Mesenteric fat pad (tissue), 1 donor: ENCODE measurements at places on chromosomes 6 and 20. TPM values are rescaled to one million over a fixed set of nuclear protein-coding genes. Genes with fewer than 3 reads are reported as not detected.

The ADGB gene
- not detected for total RNA-seq

The TMEM151B gene
- not detected for total RNA-seq

DNA sequence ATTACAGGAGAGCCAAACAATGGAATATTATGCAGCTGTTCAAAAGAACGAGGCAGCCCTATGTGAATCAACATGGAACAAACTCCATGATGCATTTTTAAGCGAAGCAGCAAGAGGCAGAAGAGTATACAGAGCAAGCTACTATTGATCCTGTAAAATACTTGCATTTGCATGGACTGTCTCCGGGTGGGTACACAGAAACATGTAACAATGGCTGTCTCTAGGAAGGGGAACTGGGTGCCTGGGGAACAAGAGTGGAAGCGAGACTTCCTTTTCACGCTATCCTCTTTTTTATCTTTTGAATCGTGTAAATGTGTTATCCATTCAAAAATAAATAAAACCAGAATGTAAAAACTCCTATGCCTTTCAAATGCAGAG, 93.3 kb upstream of the SIRPA start:
- no peak for DNase-seq

- DNase-seq = no peak
Observed at GRCh38 chr6:45607798-45608197, 230.1 kb upstream of the SUPT3H start.

The DEFB124 gene
- total RNA-seq = 1.7 TPM

The STK4 gene
- 34.4 TPM for total RNA-seq

DNA sequence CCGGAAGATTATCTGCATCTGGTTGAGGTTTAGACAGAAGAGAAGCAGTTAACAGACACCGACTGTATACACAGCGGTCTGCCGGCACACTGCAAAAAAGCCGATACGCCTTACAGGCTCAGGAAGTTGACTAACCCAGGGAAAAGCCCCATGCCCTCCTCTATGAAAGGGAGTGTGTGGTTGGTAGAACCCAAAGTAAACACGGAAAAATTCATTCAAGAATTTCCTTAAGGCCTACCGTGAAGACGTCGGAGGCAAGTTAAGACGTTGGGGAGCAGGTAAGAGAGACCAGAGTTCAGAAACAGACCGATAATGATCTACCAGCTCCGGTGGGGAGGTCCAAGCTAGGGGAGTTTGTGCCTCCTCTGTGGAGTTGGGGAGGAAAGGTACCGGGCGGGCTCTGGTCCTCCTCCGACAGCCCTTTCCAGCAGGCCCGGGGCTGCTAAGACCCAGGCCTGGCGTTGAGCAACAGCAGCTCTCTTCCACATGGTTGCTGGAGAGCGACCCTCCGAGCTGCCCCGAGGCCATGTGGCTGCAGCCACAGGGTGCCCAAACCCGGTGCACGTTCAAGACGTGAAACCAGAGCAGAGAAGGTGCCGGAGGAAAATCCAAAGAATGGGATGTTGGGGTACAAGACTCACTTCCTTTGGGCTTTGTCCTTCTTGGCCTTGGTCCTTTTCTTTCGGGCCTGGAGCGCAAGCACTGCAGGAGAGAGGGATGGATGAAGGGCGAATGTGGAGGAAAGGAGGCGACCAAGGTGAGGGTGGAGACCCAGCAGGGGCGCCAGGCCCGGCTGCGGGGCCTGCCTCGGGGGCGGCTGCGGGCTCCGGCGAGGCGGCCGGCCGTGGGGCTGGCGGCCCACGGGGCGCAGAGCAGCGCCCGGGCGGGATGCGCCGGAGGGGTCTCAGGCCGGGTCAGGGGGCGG, 809 bp downstream of the SRPK1 start:
- DNase-seq = no peak

- no peak for DNase-seq
Observed at GRCh38 chr20:47198254-47198671, 158.2 kb downstream of the ZMYND8 start.

DNA sequence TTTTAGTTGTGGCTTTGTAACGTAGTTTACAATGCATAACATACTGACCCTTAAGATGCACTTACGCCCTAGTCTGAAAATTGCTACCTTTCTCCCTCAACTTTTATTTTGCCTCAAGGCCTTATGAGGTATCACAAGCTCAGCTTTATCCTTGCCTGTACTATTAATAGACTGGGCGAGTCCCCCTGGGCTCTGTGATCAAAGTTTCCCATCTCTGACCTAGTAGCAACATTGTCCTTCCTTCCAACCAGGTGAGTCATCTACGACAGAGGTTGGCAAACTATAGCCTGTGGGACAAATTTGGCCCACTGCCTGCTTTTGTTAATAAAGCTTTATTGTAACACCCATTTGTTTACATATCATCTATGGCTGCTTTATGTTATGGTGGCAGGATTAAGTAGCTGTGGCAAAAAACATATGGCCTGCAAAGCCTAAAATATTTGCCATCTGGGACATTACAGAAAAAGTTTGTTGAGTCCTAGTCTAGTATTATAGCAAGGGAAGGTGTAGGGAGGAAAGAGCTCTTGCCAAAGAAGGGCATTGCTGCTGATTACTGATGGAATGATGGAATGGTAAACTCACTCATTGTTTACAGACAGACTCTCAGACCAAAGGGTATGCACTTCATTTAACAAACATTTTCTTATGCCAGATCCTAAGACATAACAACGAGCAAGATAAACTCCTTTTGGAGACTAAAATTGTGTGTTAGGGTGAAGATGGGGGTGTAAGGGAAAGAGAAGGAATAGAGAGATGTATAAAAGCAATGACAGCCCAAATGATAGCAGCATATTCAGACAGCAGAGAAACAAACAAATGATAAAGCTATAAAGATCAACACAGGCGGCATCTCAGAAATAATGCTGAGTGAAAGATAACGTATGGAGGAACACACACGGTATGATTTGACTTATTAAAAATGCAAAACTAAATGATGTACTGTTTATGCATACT, 74.2 kb downstream of the SLC22A23 start:
- no peak for DNase-seq

DNA sequence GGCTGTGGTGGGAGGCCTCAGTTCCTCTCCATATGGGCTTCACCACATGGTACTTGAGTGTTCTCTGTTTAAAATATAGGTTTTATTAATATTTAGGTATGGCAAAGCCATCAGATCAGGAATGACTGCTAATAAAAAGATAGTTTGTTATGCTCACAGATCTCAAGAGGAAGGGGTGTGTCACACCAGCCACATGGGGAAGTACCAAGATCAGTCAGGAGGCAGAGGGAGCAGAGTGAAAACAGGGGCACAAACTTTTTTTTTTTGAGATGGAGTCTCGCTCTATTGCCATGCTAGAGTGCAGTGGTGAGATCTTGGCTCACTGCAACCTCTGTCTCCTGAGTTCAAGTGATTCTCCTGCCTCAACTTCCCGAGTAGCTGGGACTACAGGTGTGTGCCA, 92.1 kb upstream of the GCM1 start:
- no peak for DNase-seq

DNA sequence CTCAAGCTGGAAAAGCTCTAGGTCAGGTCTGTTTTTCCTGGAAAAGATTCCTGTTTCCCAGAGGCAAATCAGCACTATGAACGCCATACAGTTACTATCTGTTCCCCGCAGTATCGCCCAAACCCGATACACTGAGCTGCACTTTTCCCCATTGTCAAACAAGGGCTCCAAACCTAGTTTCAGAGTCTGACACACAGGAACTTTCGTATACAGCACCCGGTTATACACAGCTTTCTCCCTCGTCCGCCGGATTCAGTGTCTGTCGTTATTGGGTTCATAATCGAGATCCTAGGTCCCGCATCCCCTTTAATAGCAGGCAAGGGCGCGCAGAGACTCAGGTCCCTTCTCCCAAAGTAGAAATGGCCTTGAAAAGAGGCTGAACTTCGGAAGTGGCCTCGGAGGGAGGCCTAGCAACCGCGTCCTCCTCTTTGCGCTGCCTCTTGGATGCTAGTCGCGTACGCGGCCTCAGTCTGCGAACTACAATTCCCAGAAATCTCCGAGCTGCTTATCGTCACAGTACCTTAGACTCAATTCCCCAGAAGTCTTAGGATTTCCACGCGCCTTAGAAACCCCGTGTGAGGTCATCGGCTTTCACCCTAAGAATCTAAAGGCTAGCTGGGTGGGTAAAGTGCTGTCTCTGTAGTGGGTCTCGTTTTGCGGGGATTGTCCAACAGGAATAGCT, 34.2 kb downstream of the ZNF391 start:
- no peak for DNase-seq

GRCh38 chr6:118786596-118787453, 107.1 kb upstream of the ASF1A start:
- DNase-seq = no peak

DNA sequence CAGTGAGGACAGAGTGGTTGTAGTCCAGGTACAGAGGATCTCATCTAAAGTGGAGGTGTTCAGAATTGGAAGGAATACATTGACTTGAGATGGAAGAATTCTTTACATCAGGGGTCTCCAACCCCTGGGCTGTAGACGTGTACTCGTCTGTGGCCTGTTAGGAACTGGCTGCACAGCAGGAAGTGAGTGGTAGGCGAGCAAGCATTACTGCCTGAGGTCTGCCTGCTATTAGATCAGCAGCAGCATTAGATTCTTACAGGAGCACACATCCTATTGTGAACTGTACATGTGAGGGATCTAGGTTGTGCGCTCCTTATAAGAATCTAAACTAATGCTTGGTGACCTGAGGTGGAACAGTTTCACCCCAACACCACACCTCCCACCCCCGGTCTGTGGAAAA, 121.1 kb downstream of the CDKAL1 start:
- DNase-seq = no peak

The OPRM1 gene
- total RNA-seq = not detected

The BTN1A1 gene
- not detected for total RNA-seq
